Osteoblast (primary cell): ENCODE measurements at places on chromosomes 1 and 21. TPM values are rescaled to one million over a fixed set of nuclear protein-coding genes. Genes with fewer than 3 reads are reported as not detected.

DNA sequence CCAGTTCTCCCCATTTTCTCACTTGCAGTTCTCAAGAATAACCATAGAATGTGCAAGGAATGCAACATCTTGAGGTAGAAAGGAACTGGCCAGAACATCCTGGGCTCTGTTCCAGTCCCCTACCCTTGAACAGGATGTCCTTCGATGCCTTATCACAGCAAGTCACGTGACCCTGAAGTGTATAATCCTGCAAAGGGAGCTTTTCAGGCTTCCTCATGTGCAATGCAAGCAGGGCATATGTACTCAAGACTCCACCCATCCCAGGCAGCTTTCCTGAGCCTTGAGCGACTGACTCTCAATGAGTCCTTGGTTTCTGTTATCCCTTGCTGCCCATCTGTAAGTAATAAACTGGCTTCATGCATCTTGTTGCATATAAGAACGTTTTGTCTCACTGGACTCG lies 311.0 kb downstream of the MRPL39 start:
- H3K4me3 ChIP-seq, result no peak overlapping the region
- no peak overlapping the region for H3K27ac ChIP-seq
- no peaks in the 10 kb centered on the region for H3K27me3 ChIP-seq
- no peaks in the 10 kb centered on the region for H3K36me3 ChIP-seq
- DNase-seq, result no peak
- H3K4me1 ChIP-seq, result no peaks in the 10 kb centered on the region

GRCh38 chr1:187409341-187409740 lies 580.6 kb downstream of the PLA2G4A start:
- no peaks in the 10 kb centered on the region for H3K27me3 ChIP-seq
- H3K4me3 ChIP-seq, result no peak overlapping the region

DNA sequence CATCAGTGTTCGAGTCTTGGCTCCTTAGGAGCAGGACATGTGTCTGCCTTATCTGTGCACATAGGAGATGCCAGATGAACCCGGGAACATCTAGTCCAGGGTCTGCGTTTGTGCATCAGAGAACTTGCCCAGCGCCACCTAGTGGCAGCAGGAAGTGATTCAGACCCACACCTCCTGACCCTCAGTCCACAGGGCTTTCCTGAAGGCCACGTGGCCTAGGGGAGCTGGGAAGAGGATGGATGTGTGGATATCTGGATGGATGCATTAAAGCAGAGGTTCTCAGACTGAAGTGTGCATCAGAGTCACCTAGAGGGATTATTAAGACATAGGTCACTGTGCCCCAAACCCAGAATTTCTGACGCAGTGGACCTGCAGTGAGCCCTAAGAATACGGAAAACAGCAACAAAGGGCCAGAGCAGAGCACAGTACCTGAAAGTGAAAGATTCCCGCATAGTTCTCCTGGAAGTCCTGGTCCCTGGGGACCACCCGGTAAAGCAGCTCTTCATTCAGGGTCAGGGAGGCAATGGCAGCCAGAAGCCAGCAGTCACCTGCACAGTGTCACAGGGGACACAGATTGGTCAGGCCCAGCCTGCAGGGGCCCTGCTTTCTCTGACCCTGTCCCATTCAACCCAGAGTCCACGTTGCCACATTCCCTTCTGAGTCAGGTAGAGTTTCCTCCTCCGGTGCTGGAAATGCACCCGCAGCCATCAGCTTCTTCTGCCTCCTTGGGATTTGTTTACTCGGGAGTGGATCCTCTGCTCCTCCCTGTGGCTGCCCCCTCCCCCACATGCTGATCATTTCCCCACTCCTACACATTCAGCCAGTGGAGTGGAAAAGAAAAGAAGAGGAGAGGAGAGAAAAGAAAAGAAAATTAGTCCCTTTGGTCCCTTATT lies 37.0 kb downstream of the CAPN8 start:
- H3K27me3 ChIP-seq, result peaks cover 7% of the 10 kb centered on the region
- H3K4me1 ChIP-seq, result no peaks in the 10 kb centered on the region
- H3K4me3 ChIP-seq, result no peak overlapping the region
- DNase-seq, result no peak

The NBPF6 gene
- total RNA-seq, result 0.36 TPM in 1 of 2 replicates, not detected in the other

The FCMR gene
- total RNA-seq, result 0.29 TPM in 1 of 2 replicates, not detected in the other

The SYPL2 gene
- 0.88 and 1.8 TPM in 2 replicates for total RNA-seq
